Activated naive CD4-positive, alpha-beta T cell treated with Interleukin-2 at 50 U/mL for 16 hours (primary cell): ENCODE measurements at places on chromosomes 7 and 10.

- DNase-seq: no peak
Measured at GRCh38 chr10:91287912-91288311, 67.4 kb downstream of the PCGF5 start.

GRCh38 chr10:43854007-43854406 lies 205.3 kb upstream of the ZNF32 start:
- no peak for DNase-seq

- no peak for DNase-seq
Measured at GRCh38 chr7:24931844-24932243, 48.1 kb downstream of the OSBPL3 start.

DNA sequence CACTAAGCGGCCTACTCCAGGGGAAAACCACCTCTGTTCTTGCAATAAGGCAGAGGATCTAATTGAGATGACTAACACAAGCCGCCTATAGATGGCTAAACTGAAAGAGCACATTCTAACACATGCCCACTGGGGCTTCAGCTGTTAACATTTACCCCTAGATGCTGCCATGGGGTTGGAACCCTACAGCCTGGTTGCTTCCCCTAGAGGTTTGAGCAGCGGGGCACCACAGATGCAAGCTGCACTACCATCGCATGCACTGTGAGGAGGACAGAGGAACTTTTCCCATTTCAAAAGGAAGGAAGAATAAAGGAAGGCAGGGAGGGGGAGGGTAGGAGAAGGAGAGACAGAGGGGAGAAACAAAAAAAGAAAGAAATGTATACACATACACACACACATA lies 465.8 kb upstream of the PCDH15 start:
- DNase-seq: no peak

GRCh38 chr10:112471878-112472487 lies 25.0 kb downstream of the VTI1A start:
- no peak for DNase-seq

DNA sequence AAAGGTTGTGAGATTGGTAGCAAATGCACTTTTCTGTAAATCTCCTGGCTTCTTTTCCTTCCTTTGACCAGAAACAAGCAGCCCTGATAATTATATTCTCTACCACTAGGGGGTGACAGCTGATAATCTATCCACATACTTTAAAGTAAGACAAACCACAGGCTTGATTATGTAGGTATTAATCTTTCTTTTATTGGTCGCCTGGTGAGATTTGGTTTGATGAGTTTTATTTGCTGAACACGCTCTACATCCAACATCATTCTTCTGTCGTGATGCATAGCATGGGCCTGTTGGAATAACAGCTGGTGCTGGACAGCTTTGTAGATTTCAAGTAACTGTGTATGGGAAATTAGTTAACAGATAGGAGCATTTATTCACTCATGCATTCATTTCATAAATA lies 63.5 kb downstream of the ZNF365 start:
- no peak for DNase-seq

- no peak for DNase-seq
Measured at GRCh38 chr10:43188702-43189101, 50.5 kb downstream of the CSGALNACT2 start.

DNA sequence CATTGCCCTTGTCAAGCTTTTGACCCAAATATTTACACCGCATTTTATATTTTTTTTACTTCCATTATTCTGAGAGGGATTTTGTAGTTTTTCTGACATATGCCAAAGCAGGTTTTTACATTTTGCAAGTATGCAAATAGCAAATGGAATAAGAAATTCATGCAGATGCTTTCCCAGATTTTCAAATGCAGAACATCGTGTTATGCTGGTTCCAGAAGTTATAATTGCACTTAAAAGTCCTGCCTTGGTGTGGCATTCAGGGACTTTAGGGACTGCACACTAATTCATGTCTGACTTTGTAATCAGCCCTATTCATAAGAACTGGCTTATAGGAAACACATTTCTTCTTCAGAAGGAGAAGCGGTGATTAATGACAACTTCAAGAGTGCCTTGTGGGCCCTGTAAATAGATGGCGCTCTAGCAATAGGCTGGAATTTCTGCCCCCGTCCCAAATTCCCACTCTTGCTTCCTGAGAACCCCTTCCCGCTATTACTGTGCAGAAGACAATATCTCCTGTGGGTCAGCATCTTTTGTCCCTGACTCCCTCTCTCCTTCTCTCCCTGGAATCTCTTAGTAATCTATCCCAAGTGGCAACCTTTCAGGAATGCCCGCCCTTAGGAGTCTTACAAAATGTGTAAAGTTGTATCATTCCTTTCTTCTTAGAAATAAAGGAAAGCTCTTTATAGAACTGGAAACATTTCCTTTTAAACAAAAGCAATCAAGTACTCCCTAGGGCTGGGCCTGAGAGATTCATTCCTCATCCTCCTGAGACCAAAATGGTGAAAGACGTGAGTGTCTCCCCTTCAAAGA lies 264.0 kb downstream of the INHBA start:
- DNase-seq: no peak

DNA sequence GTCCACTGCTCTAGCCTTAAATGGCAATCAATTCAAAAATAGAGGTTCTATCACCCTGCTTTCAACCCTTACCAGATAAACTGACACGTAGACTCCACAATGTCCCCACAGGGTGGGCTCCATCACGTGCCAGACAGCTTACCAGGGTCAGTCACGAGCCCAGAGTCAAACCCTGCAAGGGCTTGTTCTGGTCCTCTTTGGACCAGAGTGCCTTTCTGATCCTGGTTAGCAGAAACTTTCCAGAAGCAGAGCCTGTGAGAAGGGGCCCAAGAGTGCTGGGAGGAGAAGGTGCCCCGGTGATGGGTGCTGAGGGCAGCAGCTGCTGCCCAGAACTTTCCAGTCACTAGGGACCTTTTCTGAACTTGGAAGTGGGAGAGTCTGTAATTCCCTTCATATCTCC lies 354 bp upstream of the GIMAP5 start:
- no peak for DNase-seq

DNA sequence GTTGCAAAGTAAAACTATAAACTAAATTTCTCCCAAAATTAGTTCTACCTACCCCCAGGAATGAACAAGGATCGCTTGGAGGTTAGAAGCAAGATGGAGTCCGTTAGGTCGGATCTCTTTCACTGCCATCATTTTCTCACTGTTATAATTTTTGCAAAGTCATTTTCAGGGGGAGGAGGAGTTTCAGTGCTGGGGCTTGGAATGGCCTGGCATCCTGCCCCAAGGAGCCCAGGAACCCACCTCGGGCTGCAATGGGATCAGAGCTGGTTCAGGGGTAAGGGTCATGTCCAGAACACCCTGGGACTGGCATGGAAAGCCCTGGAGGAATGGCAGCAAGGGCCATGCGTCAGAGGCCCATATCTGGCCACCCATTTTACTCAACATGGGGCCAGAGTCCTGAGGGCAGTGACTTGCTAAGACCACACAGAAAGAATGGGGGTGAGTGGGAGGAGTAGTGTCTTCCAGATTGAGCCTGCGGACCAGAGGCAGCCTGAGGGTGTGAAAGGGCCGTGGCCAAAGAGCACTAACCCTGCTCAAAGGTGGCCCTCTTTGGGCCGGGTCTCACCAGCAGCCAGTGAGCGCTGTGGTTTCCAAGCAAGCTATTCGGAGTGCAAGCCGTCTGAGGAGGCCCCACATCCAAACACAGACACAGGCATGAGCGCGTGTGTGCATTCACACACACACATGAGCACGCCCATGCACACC lies 31.8 kb downstream of the GPRIN2 start:
- peak; percentile 2 for DNase-seq

DNA sequence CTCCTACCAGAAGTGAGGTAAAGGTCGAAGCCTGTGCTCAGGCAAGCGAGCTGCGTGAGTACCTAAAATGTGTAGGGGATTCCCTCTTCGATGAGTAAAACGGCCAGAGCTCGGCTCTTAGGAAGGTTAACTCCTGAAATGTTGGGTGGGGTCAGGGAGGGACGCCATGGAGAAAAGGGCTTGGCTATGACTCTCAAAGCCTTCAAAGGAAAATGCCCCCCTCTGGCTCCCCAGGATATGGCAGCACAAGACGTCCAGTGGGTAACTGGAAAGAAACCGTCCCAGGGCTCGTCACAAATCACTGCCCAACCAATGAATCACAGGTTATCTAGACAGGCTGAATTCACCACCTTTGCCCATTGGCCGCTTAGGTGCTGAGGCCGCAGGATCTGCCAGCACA lies 58.0 kb downstream of the CALML3 start:
- DNase-seq: no peak

GRCh38 chr10:3357737-3358136 lies 185.2 kb upstream of the PITRM1 start:
- DNase-seq: no peak

DNA sequence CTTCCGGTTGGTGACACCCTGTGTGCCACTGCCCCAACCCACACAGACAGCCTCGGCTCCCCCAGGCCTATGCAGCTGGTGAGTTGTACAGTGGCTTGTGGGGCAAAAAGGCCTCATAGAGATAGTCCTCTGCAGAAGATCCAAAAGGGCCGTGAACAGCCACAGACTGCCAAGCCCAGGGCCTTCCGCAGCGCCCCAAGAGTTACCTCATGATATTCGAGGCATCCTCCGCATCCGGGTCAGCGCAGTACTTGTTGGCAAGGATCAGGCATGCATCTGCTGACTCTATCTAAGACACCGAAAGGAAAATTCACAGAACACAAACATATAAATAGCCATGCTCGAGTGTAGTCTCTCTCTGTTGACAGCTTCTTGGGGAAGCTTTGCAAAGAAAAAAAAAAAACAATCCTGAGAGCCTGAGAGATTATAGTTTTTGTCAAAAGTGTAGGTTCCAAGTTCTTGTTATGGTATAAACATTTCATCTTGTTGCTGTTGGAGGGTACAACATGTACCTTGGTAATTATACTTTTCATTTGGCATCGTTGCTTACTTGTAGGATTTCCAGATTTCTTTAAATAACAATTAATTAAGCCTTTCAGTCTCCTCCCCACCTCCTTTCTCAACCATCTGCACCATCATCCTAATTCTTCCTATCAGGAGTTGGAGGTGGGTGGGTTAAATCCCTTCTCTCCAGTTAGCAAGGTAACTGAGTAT lies 553.0 kb downstream of the KCNMA1 start:
- no peak for DNase-seq

GRCh38 chr7:23968791-23969190 lies 258.8 kb downstream of the STK31 start:
- DNase-seq: no peak

DNA sequence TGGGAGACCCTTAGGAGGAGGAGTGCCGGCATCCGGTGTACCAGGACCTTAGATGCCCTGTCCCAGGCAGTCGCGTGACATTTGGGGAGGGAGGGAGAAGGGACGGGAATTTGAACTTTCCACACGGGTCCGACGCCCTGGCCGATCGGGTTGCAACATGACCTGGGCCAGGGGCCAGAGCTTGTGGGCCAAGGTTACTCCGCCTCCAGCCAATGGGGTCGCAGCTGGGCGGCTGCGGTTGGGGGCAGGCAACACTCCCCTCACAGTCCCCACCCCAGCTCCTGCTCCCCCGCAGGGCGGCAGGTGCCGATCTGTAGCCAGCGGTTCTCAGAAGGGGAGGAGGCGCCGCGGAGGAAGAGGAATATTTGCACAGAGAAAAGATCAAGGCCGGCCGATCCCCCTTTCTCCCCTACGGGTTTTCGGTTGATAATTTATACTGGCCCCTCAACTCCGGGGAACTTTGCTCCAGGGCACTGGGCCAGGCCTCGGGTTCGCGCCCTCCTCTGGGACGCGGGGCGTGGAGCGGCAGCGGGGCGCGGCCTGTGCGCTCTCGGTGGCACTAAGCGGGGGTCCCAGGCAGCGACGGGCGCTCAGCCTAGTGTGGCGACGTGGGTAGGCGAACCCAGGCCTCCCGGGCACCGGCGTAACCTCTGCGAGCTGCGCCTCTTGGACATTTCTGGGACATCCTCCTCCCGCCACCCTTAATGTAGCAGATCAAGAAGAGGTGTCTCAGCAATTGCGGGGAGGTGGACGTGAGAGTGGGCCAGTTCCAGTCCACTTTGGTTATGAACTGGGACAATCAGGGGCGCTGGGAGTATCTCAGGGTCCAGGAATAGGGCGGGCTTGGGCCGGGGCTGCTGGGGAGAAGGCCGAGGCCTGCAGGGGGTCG lies 1.2 kb downstream of the MLXIPL start:
- DNase-seq: no peak
